ENCODE measurements at places on chromosomes 13 and 19. TPM values are rescaled to one million over a fixed set of nuclear protein-coding genes. Genes with fewer than 3 reads are reported as not detected.

DNA sequence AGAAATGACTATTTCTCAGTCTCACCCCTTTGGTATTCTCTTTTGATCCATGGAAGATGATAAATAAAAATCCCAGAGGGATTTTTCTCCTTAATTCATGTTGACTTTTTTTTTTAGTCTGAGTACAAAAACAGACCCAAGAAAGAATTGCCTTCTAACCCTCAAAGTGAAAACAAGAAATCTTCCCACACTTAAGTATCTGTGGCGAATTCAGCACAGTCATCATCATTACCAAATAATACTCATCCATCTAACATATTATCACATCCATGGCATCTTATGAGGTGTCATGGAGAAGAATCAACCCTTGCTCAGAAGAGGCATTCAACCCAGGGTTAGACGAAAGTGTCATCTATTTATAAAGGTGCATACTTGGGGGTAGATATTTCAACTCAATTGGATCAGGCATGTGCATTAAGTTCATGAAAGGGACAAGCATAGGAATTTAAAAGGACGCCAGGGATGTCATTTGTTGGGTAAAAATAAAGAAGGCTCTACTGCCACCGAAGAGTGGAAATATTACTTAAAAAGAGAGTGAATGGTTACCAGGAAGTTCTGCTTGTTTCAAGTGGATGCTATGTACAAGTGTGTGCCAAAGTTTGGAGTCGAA is 101.9 kb downstream of the FLT1 start:
- DNase-seq: peak; percentile 33

Gene SCN1B
- total RNA-seq: 2.0 TPM

Gene SETDB2
- 2.8 TPM for total RNA-seq

- DNase-seq: peak; percentile 96
These were observed 15.9 kb downstream of the TICAM1 start for GRCh38 chr19:4815426-4816201.

- DNase-seq: peak; percentile 9
These were observed 40.8 kb upstream of the GPR183 start for GRCh38 chr13:99347911-99348451.

GRCh38 chr19:32104850-32105235 is 240.6 kb upstream of the ZNF507 start:
- DNase-seq: no peak

DNA sequence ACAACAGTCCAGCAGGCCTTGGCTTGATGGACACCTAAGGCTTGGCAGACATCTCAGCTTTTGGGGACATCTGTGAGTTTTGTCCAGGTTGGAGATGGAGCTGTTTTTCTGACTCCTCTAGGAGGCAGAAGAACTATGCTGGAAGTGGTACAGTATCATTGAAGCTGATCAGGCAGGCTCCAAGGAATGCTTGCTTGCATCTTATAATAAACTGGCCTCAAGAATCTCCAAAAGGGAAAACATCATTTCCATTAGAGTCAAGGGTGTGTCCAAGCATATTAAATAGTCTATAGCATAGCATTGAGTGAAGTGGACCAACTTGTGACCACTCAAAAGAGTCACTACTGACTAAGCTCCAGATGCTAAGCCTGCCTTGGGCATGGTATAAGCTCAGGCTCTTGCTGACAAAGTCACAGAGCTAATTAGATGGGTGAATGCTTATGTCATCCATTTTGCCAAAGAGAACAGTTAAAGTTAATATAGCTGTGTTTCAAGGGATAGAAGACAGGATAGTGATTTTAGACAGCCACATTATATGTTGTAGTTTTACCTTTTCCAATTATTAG is 216.0 kb downstream of the DNAJC15 start:
- peak; percentile 52 for DNase-seq

GRCh38 chr13:51044023-51044665 is 66.9 kb downstream of the C13orf42 start:
- no peak for DNase-seq

Measured in GM23248 (cell line).